Activated gamma-delta T cell treated with anti-CD3 and anti-CD28 coated beads, Interleukin-2, amount 50 U/mL, for 16 hours (primary cell): ENCODE measurements at places on chromosomes 16 and 17.

GRCh38 chr17:70378076-70378475 is 208.7 kb downstream of the KCNJ2 start:
- DNase-seq, result no peak

DNA sequence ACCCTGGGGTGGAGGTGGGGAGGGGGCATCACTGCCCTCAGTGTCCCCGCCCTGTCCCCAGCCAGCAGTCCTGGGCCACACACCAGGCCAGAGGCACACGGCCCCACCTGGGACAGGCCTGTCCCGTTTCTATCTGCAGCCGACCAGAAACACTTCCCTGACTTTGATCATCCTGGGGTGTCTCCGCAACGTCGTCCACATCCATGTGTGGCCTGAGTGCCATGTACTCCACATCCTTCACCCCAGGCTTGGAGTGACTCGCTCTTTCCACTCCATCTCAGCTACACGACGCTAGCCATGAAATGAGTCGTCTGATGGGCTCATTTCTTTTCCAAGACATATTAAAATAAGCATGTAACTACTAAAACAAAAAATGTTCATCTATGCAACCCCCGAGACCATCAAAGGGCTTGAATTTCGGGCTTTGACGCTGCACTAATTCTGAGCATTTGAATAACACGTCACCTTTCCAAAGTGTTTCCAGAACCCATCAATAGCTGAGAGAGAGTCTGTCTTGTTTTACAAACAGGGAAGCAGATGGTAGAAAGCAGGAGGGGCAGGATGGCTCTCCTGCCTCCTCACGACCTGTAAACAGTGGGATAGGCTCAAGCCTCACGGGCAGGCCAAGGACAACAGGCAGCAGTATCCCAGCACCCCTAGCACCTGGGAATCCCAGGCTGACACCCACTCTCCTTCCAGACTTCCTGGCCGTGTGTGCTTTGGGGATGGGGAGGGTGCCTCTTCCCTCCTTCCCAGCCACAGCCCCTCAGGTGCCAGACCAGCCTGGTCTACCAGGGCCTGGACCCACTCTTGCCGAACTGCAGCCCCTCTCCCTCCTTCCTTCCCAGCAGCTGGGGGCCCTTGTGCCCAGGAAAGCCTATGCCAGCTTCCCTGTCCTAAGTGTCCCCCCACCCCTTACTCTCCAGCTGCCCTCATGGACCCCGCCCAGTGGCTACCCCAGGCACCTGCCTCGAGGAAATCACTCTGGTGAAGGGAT is 20.0 kb upstream of the RASD1 start:
- no peak for DNase-seq

DNA sequence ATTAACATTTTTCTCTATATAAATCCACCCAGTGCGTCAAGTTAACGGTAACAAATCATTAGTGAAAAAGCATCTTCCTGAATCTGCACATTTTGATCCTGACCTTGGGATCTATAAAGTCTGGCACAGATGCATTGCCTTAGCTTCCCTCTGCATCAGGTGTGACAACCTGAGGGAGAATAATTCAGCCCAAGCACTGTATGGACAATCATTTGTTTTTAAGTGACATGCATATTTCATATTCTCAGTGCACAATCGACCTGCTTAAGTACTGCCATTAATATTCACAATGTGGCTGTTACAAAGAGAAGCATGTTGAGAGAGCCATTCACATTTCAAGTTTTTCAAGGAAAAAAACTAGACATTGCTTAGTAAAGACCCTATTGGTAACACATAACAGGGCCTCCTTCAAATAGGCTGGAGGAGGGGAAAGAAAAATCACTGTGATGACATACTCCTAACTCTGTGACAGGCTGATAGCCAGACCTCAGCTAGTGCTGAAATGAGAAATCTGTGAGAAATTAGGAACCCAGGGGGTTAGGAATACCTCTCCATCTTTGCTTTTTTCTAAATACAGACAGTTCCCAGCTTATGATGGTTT is 505.3 kb upstream of the CDH5 start:
- DNase-seq, result no peak

GRCh38 chr17:45836047-45837044 is 8.3 kb upstream of the SPPL2C start:
- no peak for DNase-seq

DNA sequence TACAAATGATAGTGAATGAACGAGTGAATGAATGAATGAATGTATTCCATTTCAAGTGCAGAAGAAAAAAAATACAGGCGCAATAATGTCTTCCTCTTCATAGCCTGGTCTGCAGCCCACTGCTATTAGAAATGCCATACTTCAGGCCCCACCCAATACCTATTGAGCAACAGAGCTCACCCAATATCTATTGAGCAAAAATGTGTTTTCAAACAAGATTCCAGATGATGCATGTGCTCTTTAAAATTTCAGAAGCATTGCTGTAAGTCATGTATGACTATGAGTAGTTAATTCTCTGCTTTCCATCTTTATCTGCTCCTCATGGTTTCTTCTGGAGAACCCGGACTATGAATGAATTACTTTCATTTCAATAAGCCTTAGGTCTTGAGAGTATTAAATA is 308.2 kb downstream of the XYLT1 start:
- DNase-seq, result no peak

DNA sequence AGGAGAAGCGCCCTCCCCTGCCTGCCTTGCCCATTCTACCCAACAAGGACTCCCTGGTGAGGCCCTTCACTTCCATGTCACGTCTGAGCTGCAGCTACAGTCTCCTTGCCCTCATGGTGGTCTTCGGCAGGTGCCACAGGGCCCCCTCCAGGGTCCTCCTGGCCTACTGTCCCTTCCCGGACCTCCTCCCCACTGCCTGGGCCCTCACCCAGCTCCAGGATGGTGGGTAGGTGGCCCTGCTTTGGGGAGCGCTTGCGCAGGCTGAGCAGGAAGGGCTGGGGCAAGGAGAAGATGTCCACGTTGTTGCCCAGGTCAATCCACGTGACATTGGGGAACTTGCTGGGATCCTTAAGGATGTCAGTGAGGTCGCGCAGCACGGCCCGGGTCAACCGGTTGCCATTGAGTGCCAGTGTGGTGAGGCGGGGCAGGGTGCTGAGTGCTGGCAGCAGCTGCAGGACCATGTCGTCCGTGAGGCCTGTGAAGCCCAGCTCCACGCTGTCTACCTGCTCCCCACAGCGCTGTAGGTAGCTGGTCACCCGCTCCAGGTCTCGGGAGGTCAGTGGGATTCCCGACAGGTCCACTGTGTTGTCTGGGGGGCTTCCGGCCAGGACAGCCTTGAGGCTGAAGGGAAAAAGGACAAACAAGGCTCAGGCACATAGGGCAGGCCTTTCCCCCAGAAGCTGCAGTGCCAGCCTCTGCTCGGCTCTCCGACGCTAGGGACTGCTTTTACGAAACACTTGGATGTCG is 28.3 kb downstream of the TRPV2 start:
- no peak for DNase-seq

DNA sequence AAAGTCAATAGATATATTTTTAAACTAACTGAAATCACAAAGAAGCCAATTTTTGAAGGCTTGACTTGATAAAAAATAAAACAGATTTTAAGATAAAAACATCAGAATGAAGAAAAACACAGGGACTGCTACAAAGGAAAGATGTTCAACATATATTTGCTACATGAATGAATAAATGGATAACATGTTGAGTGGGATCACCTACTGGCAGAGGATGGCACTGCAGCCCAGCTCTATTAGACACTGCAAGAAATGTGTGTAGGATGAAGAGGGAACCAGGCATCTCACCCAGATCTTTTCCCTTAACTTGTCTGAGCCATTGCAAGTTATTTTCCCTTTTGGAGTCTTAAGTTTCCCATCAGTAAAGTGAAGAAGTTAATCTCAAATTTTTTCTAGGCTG is 4.2 kb downstream of the AIPL1 start:
- DNase-seq, result no peak

DNA sequence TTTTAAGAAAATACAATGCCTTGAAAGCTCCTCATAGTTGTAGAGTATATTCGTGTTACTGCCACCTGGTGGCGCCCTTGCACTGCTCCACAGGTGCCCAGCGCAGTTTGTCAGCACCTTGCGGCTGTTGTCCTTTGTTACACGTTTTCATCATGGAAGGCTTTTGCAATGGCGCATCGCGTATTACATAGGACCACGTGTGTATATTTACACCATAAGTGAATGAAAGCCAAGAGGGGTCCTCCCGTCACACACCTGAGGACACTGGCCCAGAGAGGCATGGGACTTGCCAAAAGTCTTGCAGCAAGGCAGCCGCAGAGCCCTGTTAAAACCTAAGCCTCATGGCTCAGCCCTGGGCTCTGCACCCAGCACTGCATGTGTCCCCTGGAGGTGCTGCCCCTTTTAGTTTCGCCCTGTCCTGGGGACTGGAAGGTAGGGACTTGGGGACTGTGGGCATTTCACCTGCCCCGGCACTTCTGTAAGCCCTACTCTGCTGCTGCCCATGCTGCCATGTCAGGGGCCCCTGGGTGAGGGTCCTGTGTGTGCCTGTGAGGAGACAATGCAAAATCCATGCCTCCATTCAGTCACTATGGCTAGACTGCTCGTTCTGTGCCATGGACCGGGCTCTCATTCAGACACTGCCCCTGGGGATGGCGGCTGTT is 24.3 kb downstream of the POLR3E start:
- peak; percentile 35 for DNase-seq

DNA sequence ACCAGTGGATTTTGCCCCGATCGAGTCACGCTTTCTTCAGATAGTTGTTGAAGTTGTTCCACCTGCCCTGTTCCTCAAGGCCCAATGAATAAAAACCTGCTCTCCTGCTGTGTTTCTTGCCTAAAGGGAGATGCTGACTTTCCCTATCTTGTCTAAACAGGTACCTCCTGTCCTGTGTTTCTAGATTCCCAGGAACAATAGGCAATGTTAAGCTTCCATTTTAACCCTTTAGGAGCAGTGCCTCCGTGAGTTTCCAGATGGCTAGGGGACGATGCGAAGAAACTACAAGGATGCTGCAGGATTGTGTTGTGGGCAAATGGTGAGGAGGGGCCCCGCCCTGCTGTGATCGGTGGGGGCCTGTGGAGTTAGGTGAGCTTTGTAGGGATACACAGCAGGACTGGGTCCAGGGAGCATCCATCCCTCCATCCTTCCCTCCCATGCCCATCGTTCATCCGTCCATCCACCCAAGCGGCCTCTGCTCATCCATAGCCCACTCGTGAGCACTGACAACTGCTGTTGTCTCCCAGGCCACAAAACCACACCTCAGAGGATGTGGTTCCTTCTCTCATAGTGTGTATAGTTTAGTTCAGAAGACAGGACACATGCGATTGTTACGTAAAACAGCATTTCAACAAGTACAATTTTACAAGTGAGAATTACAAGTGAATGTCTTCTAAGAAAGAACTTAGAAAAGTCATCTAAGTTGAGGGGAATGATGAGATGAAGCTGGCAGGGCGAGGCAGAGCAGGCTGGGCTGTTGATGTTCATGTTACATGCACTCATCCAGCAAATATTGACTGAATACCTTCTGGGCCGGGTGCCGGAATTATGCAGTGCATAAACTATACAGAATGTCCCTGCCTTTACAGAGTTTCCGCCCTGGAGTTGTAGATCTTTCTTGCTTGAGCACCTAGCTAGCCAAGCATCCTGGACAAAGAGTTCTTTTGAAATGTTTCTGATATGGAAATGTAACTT is 5.2 kb downstream of the ARSG start:
- peak; percentile 45 for DNase-seq

DNA sequence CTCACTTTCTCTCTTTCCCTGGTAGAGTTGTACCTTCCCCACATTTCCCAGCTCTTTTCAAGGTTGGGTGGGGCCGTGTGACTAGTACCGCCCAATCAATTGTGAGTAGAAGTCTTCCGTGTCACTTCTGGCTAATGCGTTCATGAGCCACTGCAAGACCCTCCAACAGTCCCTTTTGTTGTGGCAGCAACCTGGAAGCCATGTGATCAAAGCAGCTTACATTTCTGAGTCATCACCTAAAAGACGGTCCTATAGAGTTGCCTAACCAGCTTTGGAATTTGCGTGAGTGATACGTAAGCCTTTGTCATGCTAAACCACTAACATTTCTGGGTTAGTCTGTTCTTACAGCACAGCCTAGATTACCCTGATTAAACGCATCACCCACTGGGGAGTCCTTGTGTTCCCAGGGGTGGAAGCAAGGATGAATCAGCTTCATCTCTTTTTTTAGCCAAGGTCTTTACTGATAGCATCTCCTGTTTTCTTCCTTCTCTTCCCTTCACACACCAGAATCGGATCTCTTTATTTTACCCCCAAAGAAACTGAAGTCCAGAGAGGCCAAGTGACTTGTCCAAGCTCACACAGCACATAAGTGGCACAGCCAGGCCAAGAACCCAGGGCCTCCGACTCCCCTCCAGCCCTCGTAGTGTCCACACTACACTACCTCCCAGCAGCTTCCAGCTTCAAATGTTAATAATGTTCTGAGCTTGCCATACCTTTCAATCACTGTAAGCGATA is 366.3 kb upstream of the XYLT1 start:
- DNase-seq, result no peak

DNA sequence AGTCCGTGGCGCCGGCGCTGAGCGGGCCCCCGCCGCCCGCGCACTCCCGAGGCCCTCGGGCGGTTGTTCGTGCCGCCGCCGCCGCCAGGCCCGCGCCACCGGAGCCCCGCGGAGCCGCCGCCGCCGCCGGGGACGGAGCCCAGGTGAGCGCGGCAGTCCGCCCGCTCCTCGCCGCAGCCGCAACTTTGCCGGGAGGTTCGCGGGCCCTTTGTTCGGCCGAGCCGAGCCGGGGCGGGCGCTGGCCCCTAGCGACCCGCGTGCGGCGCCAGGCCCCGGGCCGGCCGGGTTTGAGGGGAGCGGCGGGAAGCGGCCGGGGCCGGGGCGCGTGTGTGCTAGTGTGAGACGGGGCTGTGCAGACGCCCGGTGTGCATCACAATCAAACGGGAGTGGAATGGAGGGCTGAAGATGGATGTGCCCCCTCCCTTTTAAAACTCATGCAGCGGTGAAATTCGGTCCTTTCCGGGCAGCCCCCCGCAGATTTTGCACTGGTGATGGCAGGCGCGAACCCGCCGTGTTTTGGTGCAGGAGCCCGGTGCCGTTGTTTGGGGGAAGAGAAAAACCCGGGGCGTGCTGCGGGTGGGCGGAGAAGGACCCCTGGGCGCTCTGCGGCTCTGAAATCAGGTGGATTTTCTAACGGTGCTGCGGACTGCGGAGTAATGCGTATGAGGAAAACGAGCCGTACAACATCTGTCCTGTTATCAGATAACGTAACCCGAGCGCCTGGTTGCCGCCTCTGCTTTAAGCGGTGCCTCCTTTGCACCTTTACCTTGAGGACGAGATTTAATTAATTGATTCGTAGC is 823 bp downstream of the TNRC6C start:
- DNase-seq, result peak; percentile 18

DNA sequence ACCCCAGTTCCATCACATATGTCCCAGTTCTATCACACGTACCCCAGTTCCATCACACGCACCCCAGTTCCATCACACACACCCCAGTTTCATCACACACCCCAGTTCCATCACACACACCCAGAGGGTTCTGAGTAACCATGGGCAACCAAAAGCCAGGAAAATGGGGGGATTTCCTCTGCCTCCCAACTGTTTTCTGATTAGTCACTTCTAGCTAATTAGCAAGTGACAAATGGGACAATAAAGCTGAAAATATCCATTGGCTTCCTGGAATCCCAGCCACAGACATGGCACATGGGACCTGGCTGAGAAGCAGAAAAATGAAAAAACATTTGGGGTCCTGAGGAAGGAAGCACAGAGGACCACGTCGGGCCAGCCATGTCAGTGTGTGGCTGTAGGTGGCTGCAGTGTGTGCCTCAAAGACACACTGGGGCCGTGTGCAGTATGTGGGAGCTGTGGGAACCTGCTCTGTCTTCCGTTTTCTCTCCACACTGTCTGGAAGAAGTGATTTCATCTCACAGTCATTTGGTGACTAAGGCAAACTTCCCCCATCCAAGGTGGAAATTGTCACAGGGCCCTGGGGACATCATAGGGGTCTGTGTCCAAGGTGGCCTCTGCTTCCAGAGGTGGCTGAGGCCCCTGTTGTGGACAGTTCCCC is 106.7 kb downstream of the CMIP start:
- DNase-seq, result no peak

- no peak for DNase-seq
Observed at GRCh38 chr16:25210758-25211157, 6.0 kb upstream of the AQP8 start.
